ENCODE measurements at places on chromosomes 6 and 20.

- DNase-seq: no peak
Observed at GRCh38 chr6:133046576-133046975, 194.6 kb upstream of the EYA4 start.

DNA sequence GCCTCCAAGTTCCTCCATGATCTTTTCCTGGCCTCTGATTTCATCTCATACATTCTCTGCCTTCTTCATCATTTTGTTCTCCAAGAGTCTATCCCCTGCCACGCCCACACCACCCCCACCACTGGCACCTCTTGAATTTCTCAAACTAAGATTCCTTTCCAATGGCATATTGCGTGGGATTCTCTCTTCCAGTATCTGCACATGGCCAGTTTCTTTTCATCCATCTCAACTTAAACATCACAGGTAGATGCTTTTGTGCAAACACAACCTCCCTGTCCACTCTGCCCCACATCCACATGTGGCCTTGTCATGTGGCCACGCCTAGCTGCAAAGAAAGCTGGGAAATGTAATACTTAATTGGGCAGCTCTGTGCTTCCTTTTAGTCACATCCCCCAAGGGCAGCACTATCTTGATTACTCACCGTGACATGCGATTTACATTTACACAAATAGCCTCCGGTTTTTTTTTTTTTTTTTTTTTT, 33.4 kb upstream of the ZMYND8 start:
- peak; percentile 77 for DNase-seq

GRCh38 chr6:127481111-127481510, 21.9 kb upstream of the KIAA0408 start:
- DNase-seq: no peak

GRCh38 chr6:11589261-11589660, 51.7 kb downstream of the TMEM170B start:
- no peak for DNase-seq

All from PC-9 (cell line).